AG04449 (cell line): ENCODE measurements at places on chromosomes 6 and 20.

GRCh38 chr6:87925373-87926060 is 122.1 kb upstream of the SPACA1 start:
- DNase-seq, result no peak

GRCh38 chr20:56257604-56258003 is 9.1 kb downstream of the MC3R start:
- no peak for DNase-seq

GRCh38 chr20:62020935-62021701 is 44.6 kb downstream of the TAF4 start:
- no peak for DNase-seq

DNA sequence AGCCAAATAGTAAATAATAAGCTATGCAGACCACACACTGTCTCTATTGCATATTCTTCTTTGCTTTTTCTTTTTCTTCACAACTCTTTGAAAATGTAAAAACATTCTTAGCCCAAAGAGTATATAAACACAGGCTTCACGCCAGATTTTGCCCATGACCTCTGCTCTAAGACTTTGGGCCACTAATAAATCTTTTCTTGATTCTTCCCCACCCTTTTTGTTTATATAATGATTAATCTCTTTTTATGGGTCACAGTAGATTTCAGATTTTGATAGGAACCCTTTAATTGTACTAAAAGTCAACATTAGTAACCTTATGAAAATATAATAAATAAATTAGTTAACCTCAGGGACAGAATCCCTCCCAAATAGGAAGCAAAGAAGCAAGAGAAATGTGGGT is 15.8 kb upstream of the ENPP5 start:
- DNase-seq, result no peak

- DNase-seq, result no peak
These were observed 7.5 kb downstream of the SRXN1 start for GRCh38 chr20:645318-646106.

- no peak for DNase-seq
These were observed 95.7 kb downstream of the SHLD1 start for GRCh38 chr20:5845681-5846615.

DNA sequence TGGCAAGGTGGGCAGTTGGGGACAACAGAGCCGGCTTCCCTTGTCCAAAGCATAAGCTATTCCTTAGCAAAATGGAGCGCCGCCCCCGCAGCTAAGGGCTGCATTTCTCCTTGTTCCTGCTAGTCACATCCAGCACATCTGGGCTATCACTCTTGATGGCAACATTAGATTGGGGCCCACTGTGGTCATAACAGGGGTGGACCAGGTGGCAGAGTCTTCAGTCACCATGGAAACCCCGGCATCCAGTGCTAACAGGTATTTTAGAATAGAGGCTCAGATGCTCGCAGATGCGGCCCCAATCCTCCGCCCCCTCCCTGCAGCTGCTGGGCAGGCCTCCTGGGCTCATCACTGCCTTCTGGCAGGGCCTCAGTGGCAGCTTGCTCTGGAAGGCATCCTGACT is 168.2 kb upstream of the PROKR2 start:
- DNase-seq, result no peak

- DNase-seq, result no peak
These were observed 3.2 kb upstream of the SIRPA start for GRCh38 chr20:1892119-1892385.

DNA sequence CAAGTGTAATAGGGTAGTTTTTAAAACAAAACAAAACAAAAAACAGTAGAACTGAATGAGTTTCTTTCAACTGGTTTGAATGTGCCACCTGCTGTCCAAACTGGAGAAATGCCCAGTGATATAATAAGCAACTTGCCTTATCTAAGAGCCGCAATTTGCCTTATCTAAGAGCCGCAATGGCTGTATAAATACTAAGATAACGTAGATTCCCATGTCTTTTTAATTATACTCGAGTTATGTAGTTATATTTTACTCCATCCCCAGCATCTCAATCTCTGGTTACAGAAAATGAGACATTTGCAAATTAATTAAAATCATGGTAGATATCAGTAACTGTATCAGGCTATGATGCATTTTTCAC is 67.2 kb downstream of the RPP40 start:
- no peak for DNase-seq

- no peak for DNase-seq
These were observed 8.2 kb upstream of the EIF2S2 start for GRCh38 chr20:34120213-34120612.

- no peak for DNase-seq
These were observed 555.5 kb upstream of the JARID2 start for GRCh38 chr6:14690120-14691056.

DNA sequence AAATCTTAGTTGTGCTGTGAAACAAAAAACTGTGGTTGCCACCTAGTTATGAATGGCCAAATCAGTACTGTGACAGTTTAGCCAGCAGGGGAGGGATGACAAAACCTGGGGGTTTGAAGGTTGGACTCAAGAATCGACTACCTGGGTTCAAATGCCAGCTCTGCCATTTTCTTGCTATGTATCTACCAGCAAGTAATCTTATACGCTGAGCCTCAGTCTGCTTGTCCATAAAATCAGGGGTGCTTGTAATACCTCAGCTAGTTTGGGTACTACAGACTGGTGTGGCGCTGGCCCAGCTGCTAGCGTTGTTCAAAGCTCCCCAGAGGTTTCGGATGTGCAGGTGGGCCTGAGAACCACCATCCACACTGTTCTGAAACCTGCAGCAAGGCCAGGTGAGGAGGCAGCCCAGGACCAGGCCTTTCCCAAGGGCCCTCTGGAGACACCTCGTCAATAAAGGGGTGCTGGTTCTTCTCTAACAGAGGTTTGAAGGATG is 40.4 kb downstream of the TRAM2 start:
- no peak for DNase-seq

DNA sequence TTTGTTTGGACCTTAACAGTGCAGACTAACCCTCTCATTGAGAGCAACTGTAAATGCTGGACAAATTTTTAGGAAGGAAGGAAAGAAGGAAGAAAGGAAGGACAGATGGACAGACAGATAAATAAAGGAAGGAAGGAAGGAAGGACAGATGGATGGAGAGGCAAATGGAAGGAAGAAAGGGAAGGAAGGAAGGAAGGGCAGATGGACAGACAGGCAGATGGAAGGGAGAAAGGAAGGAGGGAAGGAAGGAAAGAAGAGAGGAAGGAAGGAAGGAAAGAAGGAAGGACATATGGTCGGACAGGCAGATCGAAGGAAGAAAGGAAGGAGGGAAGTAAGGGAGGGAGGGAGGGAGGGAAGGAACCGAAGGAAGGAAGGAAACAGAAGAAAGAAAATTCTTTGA is 388.5 kb upstream of the CDH4 start:
- no peak for DNase-seq
